Neural crest cell (in vitro differentiated cells): ENCODE measurements at places on chromosomes 4 and X. TPM values are rescaled to one million over a fixed set of nuclear protein-coding genes. Genes with fewer than 3 reads are reported as not detected.

DNA sequence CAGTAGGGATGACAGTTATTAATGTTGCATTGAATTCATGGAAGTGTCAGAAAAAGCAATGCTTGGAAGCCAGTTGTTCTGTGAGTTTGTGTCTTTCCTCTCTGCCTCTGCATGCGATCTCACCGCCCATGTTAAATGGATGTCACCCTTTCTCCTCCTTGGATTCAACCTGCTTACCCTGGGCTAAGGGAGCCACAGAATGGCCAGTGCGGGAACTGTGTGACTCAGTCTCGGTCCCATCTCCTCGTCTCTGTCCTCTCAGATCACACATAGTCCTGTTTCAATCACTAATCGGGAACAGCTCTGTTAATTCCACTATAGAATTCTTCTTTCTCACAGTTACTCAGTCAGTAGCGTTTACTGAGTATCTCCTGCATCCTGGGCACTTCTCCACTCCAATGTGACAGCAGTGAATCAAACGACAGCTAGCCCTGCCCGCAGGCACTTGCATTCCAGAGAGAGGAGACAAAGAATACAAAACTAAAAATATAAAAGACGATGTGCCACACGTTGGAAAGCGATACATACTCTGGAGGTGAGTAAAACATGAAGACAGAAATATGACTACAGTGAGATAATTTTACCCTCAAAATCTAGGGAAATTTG lies 53.6 kb upstream of the TLR3 start:
- no peak for DNase-seq

DNA sequence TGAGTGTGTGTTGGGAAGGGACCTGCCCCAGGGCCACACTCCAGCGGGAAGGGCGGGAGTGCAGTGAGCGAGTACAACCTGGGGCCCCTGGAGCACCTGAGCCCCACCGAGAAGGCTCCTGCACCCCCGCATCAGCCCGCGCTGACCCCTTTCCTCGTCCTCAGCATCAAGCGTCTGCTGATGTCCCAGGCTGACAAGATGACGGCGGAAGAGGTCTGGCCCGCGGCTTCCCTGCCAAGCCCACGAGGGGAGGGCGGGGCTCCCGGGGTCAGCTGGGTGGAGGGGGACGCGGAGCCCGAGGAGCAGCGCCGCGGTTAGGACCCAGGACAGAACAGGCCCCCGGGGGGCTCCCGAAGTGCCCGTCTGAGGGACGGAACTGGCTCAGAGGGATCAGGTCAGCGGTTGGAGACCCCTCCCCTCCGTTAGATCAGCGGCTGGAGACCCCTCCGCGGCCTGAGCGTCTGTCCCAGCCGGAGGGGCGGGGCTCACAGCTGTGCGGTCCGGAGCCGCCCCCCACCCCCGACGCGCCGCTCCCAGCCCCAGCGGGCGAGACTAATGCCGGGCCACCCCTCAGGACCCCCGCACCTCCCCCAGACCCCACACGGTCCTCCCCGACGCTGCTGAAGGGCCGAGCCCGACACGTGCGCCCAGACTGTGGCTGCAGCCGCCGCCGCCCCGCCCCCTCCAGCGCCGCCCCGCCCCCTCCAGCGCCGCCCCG lies 6.7 kb downstream of the MYL5 start:
- DNase-seq, result peak; percentile 52

KLB gene
- total RNA-seq, result not detected in 2 replicates

GRCh38 chrX:23803931-23804381 lies 21.0 kb downstream of the SAT1 start:
- DNase-seq, result no peak

UBA1 gene
- 484 and 498 TPM in 2 replicates for total RNA-seq

GRCh38 chr4:28654618-28655017 lies 1794.0 kb downstream of the STIM2 start:
- no peak for DNase-seq

EDA2R gene
- total RNA-seq, result 2.8 and 3.6 TPM in 2 replicates

DNA sequence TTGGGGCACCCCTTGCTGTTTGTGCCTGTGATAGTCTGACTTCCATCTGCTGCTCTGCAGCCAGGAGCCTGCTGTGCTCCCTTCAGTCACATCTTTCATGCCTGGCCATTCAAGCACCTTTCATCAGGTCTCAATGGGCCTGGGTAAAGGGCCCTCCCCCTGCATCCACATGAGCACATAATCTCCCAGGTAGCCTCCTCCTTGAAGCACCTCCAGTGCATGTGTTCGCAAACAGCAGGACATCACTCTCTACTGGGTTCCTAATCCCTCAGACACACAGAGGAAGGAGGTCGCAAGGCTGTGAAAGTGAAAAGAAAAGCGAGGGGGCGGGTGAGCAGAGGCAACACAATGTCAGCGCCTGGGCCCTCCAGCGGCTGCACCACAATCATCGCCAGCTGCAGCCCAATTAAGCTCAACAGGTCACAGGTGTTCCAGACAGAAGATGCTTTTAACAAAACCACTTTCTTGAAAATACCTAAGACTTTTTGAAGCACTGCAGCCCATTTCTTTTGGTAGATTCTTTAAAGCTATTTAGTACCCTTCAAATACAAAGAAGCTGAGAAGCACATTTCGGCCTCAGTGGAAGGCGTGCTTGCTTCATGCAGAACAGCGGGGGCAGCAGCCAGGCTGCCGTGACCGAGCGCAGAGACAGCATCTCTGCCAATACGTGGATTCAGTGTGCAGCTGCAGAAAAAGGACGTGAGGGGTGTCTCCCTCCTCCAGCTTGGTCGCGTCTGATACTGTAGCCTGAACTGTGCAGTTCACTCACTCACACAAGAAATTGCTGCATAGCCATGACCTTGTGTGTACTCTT lies 92.2 kb upstream of the SPRY1 start:
- peak; percentile 36 for DNase-seq

DNA sequence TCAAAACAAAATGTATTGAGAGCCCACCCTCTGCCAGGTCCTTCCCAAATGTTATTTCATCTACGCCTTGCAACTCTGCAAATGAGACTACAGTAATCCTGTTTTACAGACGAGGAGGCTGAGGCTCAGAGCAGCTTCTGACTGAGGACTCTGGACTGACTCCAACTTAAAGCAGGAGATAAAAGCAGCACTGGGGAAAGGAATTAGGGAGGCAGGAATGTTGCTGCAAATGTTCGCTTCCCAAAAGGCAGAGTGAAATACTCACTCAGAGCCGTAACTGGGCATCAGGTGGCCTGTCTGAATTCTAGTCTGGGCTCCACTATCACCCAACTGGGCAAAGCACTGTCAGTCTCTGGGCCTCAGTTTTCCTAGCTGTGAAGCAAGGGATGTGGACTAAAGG lies 94.7 kb upstream of the SRD5A3 start:
- no peak for DNase-seq

PDLIM3 gene
- total RNA-seq, result 2.3 and 3.2 TPM in 2 replicates

DNA sequence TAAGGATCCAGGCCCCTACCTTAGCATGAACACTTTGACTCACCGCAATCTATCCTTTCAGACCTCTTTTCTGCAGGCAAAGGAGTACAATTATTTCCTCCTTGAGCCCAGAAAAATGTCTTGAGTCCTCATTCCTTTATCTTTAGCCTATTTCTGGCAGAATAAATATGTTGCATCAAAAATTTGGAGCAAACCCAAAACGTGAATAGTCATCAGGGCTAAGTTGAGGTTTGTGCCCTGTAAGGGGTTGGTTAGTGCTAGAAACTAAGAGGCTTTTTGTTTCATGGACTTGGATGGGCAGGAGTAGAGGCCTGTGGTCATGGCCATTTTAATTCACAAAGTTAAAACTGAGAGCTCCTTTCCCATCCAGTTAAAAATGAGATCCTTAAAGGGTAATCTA lies 460.3 kb downstream of the GBA3 start:
- DNase-seq, result no peak

DNA sequence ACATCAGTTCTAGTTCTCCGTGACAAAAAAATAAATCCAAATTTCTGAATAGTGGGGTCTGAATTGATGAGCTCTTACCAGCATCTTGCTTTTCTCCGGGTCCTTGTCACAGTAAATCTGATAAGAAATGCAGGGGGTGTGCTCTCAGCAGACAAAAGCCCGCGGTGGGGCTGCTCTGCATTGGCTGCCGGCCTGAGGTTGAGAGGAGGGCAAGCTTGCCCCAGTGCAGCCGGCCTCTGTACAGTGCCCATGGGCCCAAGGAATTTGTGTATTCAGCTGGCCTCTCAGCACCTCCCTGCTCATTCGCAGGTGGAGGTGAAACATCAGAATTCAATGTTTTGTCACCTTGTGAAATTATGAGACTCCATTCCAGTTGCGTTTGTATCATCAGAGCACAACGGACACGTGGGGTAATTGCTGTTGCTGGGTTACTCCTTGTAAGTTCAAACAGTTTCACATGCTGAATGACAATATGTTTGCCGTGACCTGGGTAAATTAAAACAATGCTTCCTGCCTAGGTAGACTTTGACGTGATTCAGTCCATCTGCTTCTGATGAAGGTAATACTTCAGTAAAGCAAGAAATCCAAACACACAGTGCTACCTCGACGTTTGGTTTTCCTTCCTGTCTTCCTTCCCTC lies 596.4 kb downstream of the MID1IP1 start:
- no peak for DNase-seq

- no peak for DNase-seq
Observed at GRCh38 chr4:53912766-53913497, 151.5 kb downstream of the CHIC2 start.

- no peak for DNase-seq
Observed at GRCh38 chrX:104618106-104618895, 52.3 kb downstream of the IL1RAPL2 start.
